Transverse colon (tissue), 4 donors: ENCODE measurements at places on chromosomes 13 and 19. TPM values are rescaled to one million over a fixed set of nuclear protein-coding genes. Genes with fewer than 3 reads are reported as not detected.

Gene IGLON5
- total RNA-seq, result not detected

Gene ZNF765
- total RNA-seq, result 10.4 TPM

Gene NDUFA13
- total RNA-seq, result 90.2 TPM

DNA sequence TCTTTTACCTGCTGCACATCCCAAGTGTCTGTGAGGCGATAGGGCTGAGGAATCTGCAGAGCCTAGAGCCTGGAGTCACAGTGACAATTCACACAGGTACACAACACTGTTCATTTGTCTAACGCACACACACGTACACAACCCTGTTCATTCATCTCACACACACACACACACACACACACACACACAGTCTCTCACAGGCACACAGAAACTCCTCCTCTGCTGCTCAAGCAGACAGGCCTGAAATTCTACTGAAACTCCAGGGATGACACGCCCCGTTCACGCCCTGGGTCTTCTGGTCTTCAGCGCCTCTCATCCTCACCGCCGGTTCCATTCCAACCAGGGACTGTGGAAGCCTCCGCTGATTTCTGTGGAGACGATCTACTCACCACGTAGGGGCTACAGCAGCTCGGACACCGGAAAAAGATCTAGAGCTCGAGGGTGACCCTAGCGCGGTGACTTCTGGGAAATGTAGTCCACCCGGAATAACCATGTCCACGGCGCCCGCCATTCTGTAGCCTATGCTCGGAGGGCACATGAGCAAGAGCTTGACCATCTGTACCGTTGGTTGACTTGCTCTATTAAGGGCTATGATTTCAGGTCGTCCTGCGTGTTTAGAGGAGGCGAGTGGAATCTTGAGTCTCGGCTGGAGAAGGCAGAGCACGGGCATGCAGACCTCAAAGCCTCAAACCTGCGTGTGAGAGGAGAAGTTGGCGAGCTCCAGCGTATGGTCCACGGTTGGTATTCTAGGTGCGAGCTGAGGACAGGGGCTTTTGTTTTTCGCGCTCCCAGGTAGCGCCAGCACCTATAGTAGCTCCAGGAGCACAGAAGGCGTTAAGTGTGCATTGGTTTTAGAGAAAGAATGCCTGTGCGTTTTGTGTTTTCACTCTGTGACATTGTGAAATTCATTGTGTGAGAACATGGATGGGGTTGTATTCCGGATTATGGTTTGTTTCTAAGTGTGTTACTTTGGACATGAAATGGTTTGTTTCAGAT is 33.4 kb downstream of the ZNF45 start:
- peak; percentile 75 for DNase-seq

Gene AXL
- total RNA-seq, result 28.9 TPM

- no peak for DNase-seq
These were observed 673.1 kb downstream of the DIAPH3 start for GRCh38 chr13:59490651-59491050.

Gene GPR4
- 0.37 TPM for total RNA-seq
